Activated CD8-positive, alpha-beta memory T cell treated with anti-CD3 and anti-CD28 coated beads for 4 hours (primary cell): ENCODE measurements at places on chromosomes 3 and 15.

GRCh38 chr3:108528459-108529252, 18.3 kb upstream of the MYH15 start:
- DNase-seq: no peak

DNA sequence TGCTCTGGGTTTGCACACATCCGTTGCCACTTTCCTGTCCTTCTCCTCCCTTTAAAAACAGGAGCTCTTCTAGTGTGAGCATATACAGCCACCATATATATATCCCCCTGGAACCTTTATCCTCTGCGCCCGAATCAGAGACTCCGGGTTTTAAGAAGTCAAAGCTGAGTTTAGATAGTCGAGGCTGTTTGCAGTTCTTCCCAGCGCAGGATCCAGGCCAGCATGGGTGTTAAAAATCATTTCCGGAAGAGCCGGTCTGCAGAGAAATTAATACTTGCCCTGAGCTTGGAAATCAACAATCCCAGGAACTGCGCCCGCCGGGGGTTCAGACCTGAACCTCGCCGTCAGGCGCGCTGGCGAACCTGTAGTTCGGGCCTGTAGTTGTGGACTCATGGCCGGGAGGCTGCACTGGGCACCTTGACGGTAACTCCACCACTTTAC, 2.3 kb downstream of the SHOX2 start:
- no peak for DNase-seq

GRCh38 chr3:133797396-133798105, 8.1 kb upstream of the SRPRB start:
- no peak for DNase-seq

DNA sequence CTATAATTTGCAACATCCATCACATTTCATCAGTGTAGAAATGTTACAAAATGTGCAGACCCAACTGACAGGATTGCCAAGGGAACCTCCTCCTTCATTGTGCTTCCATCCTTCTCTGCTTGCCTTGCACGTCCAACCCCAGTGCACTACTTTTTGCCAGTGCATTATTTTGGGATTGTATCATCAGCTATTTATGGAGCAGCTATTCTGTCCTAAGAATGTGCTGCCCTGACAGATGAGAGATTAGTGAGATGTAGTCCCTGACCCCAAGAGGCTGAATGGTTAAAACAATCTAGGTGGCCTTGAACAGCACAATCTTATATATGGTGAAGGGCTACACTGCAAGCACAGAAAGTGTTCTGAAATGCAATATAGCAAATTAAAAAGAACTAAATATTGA, 935.8 kb downstream of the IGSF11 start:
- DNase-seq: no peak

DNA sequence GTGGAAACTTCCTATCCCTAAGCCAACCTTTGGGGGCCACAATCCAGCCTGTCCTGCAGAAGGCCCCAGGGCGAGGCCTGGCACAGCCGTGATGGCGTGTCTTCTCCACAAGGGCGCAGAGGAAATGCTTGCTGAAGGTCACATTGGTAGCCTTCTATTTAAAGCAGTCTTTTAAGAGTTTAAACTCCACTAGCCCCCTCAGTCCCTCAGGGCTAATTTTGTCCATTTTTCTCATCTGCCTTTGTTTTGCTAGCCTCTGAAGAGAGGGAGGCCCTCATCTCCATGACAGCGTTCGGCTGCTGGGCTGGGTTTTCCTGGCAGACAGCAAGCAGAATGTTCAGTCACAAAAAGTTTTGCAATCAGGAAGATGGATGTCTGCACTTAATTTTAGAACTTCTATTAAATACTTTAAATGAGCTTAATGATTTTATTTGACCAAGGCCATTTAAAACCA, 40.8 kb downstream of the RARB start:
- DNase-seq: no peak

- no peak for DNase-seq
Observed at GRCh38 chr15:55884223-55884622, 109.2 kb downstream of the NEDD4 start.

DNA sequence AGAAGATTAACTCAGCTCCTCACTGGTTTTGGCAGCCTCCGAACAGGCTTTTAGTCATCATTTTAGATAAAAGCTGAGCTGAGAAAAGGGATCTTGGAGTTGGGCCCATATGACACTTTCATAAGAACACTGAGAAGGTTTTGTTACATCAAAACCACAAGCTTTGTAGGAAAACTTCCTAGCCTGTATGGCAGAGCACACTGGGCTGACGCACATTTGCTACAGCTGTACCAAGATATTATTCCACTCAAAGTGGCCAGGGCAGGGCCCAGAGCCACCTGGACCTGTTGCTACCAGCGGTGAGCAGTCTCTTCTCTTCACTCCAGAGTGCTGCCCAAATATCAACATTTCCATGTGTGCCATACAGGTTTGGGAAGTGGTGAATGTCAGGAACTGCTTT, 160.5 kb upstream of the CCDC54 start:
- DNase-seq: no peak

DNA sequence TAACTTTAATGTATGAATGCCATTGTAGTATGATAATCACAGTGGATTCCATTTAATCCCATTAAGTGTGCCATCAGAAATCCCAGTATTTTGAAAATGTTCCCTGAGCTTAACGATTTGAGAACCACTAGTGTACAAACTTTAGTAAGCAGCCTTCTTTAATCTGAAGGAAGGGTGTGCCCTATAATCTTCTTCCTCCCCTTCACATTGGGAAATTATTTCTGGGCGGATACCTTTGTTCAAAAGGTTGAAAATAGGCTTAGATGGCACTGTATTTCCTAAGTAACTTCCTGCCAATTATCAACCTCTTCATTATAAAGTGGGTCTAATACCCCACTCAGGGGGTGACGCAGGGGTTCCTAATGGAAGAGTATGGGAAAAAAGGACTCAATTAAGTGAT, 62.4 kb downstream of the GTPBP8 start:
- DNase-seq: no peak

- peak; percentile 45 for DNase-seq
Observed at GRCh38 chr15:55267401-55268175, 22.0 kb downstream of the RAB27A start.
